ENCODE measurements at places on chromosomes 11 and 22.
A peak's percentile ranks its signal among the peaks of the same experiment; 100 is the strongest.

GRCh38 chr11:10667521-10667885 is 26.1 kb downstream of the IRAG1 start:
- H3K27ac ChIP-seq, result peak overlapping the region; percentile 93
- H3K4me3 ChIP-seq, result peak overlapping the region; percentile 7
- no peak for DNase-seq
- H3K36me3 ChIP-seq, result peaks cover 4% of the 10 kb centered on the region
- H3K27me3 ChIP-seq, result no peaks in the 10 kb centered on the region

DNA sequence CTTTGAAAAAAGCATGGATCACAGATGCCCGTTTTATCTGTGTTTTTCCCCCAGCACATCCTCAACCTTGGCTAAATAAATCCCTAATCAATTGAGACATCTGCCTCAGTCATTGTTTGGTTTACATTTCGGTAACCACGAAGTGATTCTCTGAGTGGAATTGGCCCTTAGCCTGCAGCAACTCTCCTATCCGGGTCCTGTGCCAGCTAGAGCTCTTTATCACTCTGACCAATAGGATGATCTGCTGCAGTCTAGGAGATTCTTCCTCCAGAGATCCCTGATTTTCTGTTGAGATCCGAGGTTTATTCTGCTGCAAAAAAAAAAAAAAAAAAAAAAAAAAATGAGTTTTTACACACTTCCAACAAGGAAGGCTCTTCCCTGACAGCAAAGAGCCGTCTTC is 137.3 kb downstream of the KCNA4 start:
- no peaks in the 10 kb centered on the region for H3K36me3 ChIP-seq
- no peak for DNase-seq
- no peaks in the 10 kb centered on the region for H3K27me3 ChIP-seq
- H3K27ac ChIP-seq, result no peak overlapping the region

DNA sequence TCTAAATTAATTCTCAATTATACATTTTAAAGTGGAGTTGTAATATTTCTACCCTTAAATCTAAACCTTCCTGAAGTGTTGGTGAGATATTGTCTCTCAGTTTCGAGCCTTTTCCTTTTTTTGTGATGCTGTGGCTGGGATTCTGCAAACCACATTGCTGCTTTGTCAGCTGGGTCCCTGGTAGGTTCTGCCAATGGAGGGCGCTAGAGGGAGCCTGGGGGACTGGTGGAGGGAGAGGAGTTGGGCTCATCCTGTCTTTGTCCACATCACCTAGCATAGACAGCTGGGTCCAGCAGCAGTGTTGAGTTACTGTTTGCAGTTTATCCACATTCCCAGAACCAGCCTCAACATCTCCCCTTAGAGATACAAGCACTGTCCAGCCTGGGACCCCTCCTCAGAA is 41.0 kb downstream of the TRAF6 start:
- no peak overlapping the region for H3K4me3 ChIP-seq
- no peak overlapping the region for H3K27ac ChIP-seq
- peaks cover 5% of the 10 kb centered on the region for H3K4me1 ChIP-seq
- H3K36me3 ChIP-seq, result no peaks in the 10 kb centered on the region

- no peak overlapping the region for H3K27ac ChIP-seq
- H3K36me3 ChIP-seq, result no peaks in the 10 kb centered on the region
- H3K4me3 ChIP-seq, result no peak overlapping the region
Observed at GRCh38 chr22:50730941-50731661, 6.9 kb upstream of the ACR start.

- H3K4me1 ChIP-seq, result peaks cover 4% of the 10 kb centered on the region
- H3K4me3 ChIP-seq, result no peak overlapping the region
- no peak for DNase-seq
- H3K36me3 ChIP-seq, result no peaks in the 10 kb centered on the region
- H3K27me3 ChIP-seq, result no peaks in the 10 kb centered on the region
- no peak overlapping the region for H3K27ac ChIP-seq
Observed at GRCh38 chr11:64351136-64351631, 7.8 kb upstream of the RPS6KA4 start.

- H3K36me3 ChIP-seq, result no peaks in the 10 kb centered on the region
- DNase-seq, result peak; percentile 42
- H3K4me1 ChIP-seq, result no peaks in the 10 kb centered on the region
- H3K27ac ChIP-seq, result no peak overlapping the region
- H3K27me3 ChIP-seq, result no peaks in the 10 kb centered on the region
Observed at GRCh38 chr11:130215531-130216220, 56.1 kb downstream of the ST14 start.
